ENCODE measurements at places on chromosomes 12 and 14.

DNA sequence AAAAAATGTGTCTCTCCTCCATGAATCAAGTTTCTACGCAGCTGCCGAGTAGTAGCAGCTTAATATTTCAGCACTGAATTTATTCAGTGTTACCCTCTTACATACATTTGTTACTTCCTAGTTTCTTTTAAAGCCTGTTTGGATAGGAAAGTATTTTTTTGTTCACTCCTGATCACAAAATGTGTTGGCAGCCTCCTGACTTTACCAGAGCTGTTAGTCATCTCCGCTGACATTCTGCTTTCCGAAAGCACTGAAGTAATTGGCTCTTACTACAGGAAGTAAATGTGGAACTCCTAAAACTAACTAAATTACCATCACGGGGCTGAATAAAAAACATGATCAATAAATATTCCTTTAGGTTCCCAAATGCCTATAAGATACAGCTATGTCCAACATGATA is 225.5 kb downstream of the EPS8 start:
- peak; percentile 57 for DNase-seq

GRCh38 chr14:50775357-50775756 is 55.6 kb downstream of the NIN start:
- no peak for DNase-seq

DNA sequence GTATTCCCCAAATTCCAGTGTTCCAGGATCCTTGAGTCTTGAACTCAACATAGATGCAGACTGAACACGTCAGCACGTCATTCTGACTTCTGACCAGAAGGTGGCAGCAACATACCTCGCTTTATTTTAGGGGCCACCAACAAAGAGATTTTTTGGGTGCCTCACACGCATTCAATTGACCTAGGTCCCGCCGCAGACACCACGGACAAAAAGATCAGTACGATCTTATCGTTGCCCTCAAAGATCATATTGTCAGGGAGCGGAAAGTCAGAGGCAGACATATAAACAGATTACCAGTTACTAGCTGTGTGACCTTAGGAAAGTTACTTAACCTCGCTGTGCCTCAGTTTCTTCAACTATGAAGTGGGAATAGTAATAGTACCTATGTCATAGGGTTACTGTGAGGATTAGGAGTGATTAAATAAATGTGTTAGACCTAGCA is 6.5 kb upstream of the PRPH start:
- peak; percentile 78 for DNase-seq

GRCh38 chr12:10154145-10154496 is 17.8 kb downstream of the OLR1 start:
- no peak for DNase-seq

DNA sequence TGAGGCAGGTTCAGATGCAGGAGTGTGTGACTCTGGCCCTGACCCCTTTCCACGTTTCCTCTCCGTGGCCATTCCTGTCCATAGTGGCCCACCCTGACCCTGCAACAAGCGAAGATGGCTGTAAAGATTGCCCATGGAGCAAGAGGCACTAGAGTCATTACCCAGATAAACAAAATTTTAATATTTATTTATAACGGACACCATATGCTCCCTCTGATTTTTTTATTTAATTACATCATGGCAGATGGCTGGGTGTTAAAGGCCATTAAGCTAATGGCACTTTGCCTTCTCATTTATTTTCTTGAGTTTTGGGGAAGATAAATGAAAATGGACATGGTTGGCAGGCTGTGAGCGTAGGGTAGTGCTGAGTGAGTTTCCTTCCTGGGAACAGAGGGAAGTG is 58.7 kb downstream of the WSCD2 start:
- no peak for DNase-seq

GRCh38 chr12:63029676-63030075 is 94.7 kb upstream of the PPM1H start:
- no peak for DNase-seq

- no peak for DNase-seq
Observed at GRCh38 chr14:65431245-65431644, 18.7 kb downstream of the FUT8 start.

DNA sequence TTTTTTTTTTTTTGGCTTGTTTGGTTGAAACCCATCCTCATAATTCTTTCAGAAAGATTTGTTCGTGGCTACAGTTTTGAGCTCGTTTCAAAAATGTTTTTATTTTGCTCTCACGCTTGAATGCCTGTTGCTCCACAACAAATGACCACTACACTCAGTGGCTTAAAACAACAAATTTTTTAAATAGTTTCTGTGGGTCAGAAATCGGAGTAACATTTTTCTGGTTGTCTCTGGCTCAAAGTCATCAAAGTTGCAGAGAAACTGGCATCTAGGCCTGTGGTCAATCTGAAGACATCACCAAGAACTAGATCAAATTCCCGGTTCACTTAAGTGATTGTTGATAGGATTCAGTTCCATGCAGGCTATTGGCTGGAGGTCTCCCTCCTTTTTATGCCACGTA is 560.0 kb downstream of the SNAPC1 start:
- no peak for DNase-seq
